Muscle of leg (tissue), 16 donors: ENCODE measurements at places on chromosomes 2 and 18. TPM values are rescaled to one million over a fixed set of nuclear protein-coding genes. Genes with fewer than 3 reads are reported as not detected.

UGT1A6 gene
- not detected for total RNA-seq

FAM237A gene
- not detected for total RNA-seq

ZNF638 gene
- total RNA-seq, result 150 TPM

TMEM178A gene
- 5.7 TPM for total RNA-seq

SLC8A1 gene
- 36.8 TPM for total RNA-seq

CCL20 gene
- total RNA-seq, result 0.27 TPM

RGPD3 gene
- total RNA-seq, result 0.44 TPM

PTPRN gene
- 0.09 TPM for total RNA-seq

PAIP2B gene
- 5.9 TPM for total RNA-seq

KIF5C gene
- 0.66 TPM for total RNA-seq

RPRM gene
- total RNA-seq, result 6.4 TPM

GRB14 gene
- 2.9 TPM for total RNA-seq

DNAJC5G gene
- total RNA-seq, result not detected
